ENCODE measurements at places on chromosomes 1 and 21.
A peak's percentile ranks its signal among the peaks of the same experiment; 100 is the strongest.

DNA sequence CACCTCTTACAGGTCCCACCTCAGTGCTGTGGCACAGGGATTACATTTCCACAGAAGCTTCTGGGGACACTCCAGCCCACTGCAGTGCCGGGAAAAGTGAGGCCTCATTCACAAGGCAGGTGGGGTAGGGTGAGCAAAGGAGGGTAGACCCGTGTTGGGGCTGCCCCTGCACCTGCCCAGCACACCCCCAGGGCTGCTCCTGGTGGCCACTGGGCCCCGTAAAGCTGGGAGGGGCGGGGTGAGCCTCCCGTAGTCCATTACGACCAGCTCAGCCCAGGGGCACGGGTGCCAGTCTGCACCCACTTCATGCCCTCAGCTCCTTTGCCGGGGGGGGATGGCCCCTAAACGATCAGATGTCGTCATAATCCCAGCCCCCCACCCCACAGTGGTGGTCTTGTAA lies 39.5 kb downstream of the AJAP1 start:
- no peak for DNase-seq

DNA sequence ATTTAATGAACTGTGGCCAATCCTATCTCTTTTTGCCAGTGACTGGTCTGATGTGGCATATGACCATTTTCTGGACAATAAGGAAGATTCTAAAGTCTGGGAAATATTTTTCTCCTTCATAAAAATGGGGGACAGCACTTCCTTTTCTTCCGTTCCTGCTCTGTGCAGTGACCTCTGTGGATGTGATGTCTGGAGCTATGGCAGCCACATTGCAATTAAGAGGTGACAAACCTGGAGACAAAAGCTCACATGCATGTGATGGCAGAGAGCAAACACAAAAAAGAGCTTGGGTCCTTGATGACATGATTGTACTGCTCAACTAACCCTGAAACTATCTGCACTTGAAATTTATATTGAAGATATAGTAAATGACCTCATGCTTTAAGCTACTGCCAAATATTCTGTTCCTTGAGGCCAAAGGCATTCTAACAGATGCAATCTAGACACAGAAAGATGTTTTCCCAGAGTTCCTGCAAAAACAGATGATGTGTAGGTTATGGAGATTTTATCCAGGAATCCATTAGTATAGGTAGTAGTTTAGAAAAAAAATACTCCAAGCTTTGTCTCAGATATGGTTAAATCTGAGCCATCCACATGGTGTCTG lies 2.2 kb upstream of the MAGI3 start:
- no peak for DNase-seq

DNA sequence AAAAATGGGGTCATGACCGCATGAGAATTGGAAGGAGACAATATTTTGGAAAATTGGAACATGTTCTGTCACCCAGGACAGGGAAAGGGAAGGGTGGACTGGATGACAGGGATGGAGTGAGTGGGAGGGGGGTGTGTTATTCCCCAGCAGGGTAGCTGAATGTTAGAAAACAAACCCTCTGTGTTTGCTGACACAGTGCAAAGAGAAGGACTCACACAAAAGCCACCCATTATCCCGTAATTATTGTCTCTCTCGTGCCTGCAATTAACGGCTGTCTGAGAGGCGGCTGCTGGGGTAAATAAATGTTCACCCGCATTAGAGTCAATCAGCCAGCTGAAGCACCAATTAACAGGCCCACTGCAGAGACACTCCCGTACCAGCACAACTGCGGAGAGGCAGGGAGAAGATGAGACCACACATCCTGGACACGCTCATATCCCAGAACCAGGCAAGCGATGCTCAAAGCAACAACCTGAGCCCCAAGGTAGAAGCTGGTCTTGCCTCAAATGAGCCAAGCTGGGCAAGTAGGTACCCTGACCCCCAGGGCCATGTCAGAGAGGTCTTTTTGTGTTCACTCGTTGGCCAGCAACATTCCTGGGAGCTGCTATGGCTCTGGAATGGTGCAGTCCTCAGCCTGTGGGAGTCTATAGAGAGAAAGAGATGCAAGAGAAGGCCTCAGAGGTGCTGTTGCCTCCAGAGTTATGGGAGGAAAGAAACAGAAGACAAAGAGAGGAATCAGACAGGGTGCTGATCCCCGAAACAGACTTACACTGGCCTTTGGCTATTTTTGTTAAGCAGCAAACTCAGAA lies 19.4 kb downstream of the PLEKHA6 start:
- no peak for DNase-seq

- no peak for DNase-seq
These were observed 28.0 kb downstream of the PADI2 start for GRCh38 chr1:17091252-17091651.

- no peak for DNase-seq
These were observed 6.9 kb upstream of the GPATCH4 start for GRCh38 chr1:156608036-156608674.

DNA sequence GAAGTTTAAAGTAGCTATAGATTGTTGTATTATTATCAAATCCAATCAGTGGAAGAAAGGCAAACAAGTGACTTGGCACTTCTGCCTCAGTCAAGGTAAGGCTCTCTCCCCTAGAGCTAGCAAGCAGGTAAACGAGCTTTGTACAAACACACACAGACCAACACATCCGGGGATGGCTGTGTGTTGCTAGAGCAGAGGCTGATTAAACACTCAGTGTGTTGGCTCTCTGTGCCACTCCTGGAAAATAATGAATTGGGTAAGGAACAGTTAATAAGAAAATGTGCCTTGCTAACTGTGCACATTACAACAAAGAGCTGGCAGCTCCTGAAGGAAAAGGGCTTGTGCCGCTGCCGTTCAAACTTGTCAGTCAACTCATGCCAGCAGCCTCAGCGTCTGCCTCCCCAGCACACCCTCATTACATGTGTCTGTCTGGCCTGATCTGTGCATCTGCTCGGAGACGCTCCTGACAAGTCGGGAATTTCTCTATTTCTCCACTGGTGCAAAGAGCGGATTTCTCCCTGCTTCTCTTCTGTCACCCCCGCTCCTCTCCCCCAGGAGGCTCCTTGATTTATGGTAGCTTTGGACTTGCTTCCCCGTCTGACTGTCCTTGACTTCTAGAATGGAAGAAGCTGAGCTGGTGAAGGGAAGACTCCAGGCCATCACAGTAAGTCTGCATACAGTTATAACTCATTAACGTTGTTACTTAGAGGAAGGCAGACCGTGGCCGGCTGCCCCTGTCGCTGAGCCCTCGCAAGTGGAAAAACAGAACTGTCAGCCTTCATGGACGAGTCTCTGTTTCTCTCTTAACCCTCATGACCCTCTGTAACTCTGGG lies at the start of gene PALMD:
PALMD (plus strand) TSS at position 415 of the 833 bp plus-strand sequence; CDS start at position 620, 205 bp downstream.
- DNase-seq, result peak; percentile 13

- DNase-seq, result no peak
These were observed 61.0 kb downstream of the BACH1 start for GRCh38 chr21:29359718-29360117.

GRCh38 chr1:41486371-41487125 lies 2.1 kb upstream of the EDN2 start:
- DNase-seq, result peak; percentile 65

GRCh38 chr1:171081763-171082201 lies 8.9 kb upstream of the FMO3 start:
- no peak for DNase-seq

DNA sequence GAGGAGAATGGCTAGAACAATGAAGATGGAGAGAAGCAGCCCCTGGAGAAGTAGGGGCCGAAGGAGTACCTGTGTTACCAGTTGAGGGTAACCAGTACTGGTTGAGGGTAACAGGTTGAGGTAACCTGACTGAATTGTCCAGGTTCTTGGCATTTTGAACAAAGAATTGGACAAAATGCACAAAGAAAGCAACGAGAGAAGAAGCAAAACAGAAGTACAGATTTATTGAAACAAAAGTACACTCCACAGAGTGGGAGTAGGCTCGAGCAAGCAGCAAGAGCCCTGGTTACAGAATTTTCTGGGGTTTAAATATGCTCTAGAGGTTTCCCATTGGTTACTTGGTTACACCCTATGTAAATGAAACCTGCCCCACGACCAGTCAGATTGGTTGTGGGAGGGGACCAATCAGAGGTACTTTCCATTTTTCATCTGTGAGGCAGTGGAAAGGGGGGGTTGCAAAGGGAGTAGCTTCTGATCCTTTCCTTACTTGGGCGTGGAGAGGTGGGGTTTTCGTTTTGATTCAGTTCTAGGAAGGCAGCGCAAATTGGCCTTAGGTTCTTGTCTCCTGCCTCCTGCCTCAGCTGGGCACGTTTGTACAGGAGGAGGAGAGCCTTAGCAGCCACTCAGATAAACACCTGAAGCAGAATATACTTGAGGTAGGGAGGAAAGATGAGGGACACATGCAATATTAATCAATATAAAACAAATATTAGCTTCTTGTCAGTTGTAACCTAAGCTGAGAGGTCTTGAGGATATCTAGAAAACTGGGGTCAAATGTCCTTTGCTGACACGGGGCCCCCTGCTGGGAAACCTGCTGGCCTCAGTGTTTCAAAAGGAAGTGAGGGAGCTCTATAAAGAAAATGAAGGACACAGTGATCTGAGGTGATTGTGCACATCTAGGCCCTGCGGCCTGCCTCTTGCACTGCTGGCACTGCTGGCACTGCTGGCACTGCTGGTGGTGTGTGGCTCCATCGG lies 14.3 kb upstream of the LSM10 start:
- DNase-seq, result no peak

- no peak for DNase-seq
These were observed 333.6 kb downstream of the NPHP4 start for GRCh38 chr1:5658340-5659316.

GRCh38 chr1:10252508-10252907 lies 42.1 kb downstream of the KIF1B start:
- no peak for DNase-seq

DNA sequence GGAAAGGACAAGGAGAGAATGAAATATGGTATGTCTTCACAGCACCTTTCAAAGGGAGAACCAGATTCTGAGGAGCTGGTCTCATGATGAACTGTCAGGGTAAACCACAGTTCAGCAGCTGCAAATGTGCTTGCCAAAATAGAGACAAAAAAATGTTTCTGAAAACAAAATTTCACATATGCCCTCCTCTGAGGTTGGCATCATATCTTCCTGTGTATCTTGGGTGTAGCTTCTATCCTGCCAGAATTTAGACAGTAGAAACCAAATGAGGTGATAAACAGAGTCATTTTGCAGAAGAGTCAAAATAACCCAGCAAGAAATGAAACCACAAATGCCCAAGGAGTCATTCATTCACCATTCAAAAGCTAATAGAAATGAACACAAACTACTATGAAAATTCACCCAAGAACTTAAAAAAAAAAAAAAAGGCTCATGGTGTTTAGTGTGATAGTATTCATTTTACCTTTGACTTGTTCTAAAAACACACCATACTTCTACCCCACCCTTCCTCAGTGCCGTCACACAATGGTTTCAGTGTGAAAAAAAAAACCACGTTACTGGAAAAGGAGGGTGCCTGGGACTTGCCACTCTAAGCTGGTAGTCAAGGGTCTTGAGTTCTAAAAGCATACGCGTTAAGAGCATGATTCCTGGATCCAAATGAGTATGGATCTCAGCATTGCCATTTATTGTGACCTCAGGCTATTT lies 18.5 kb downstream of the SELL start:
- no peak for DNase-seq
